ENCODE measurements at places on chromosomes 7 and 10. TPM values are rescaled to one million over a fixed set of nuclear protein-coding genes. Genes with fewer than 3 reads are reported as not detected.

Gene NPSR1
- not detected for total RNA-seq

Gene MCM10
- 40.2 TPM for total RNA-seq

Gene TUBAL3
- not detected for total RNA-seq

Gene ZNF138
- 14.0 TPM for total RNA-seq

- H3K4me3 ChIP-seq, result no peak overlapping the region
- H3K36me3 ChIP-seq, result no peaks in the 10 kb centered on the region
- H3K4me1 ChIP-seq, result peaks cover 19% of the 10 kb centered on the region
Observed at GRCh38 chr10:90939116-90939515, 18.2 kb upstream of the ANKRD1 start.

GRCh38 chr10:88187472-88187871 is 324.0 kb downstream of the PTEN start:
- DNase-seq, result no peak
- H3K36me3 ChIP-seq, result peaks cover 2% of the 10 kb centered on the region
- H3K4me1 ChIP-seq, result no peaks in the 10 kb centered on the region
- H3K4me3 ChIP-seq, result no peak overlapping the region
- H3K27me3 ChIP-seq, result peaks cover 5% of the 10 kb centered on the region

DNA sequence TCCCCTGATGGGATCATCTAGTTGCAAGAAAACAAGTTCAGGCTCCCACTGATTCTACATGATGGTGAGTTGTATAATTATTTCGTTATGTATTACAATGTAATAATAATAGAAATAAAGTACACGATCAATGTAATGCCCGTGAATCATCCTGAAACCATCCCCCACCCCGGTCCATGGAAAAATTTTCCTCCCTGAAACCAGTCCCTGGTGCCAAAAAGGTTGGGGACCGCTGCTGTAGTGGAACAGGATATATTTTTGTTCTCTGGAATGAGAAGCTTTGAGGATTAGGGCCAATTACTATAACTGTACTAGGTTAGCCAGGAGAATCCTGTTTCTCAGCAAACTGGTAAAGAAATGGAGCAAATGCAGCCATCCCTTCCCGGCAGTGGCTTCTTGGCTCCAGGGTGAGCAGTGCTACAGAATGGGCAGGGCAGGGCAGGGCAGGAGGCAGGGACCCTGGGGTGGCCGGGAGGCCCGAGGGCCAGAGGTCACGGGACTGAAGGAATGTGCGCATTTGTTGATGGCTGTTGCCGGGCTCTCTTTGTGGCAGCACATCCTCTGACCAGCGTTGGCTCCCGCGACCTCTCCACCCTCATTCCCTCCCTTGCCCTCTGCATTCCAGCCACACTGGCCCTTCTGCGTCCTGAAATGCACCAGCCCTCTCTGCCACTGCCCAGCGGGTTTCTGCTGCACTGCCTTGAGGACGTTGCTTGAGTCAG is 162.3 kb upstream of the NPS start:
- no peaks in the 10 kb centered on the region for H3K27me3 ChIP-seq
- H3K4me3 ChIP-seq, result no peak overlapping the region
- no peak overlapping the region for H3K27ac ChIP-seq

GRCh38 chr7:142854372-142855113 is at the start of gene EPHB6:
EPHB6 (plus strand) TSS chr7:142855076; CDS start chr7:142863228, 8,152 bp downstream.
- H3K4me1 ChIP-seq, result peaks cover 11% of the 10 kb centered on the region
- peak within 1 kb of the TSS; percentile 93 for H3K4me3 ChIP-seq
- H3K27ac ChIP-seq, result peak within 1 kb of the TSS; percentile 72
- no peaks in the 10 kb centered on the region for H3K36me3 ChIP-seq

GRCh38 chr10:95392681-95393164 is 101.9 kb upstream of the PDLIM1 start:
- H3K4me3 ChIP-seq, result no peak overlapping the region
- H3K27ac ChIP-seq, result no peak overlapping the region
- peaks cover 2% of the 10 kb centered on the region for H3K27me3 ChIP-seq
- no peak for DNase-seq
- peaks cover 8% of the 10 kb centered on the region for H3K4me1 ChIP-seq
- no peaks in the 10 kb centered on the region for H3K36me3 ChIP-seq

GRCh38 chr7:79982141-79982770 is 152.4 kb upstream of the GNAI1 start:
- DNase-seq, result no peak
- no peaks in the 10 kb centered on the region for H3K27me3 ChIP-seq
- H3K4me3 ChIP-seq, result no peak overlapping the region
- H3K36me3 ChIP-seq, result no peaks in the 10 kb centered on the region
- no peak overlapping the region for H3K27ac ChIP-seq
